ENCODE measurements at places on chromosomes 3 and 15. TPM values are rescaled to one million over a fixed set of nuclear protein-coding genes. Genes with fewer than 3 reads are reported as not detected.

The A4GNT gene
- total RNA-seq = not detected

The C3orf49 gene
- not detected for total RNA-seq

The EIF4A2 gene
- total RNA-seq = 379 TPM

The FANCI gene
- 4.3 TPM for total RNA-seq

The STARD9 gene
- total RNA-seq = 15.5 TPM

The KCNMB2 gene
- total RNA-seq = not detected

The DVL3 gene
- total RNA-seq = 117 TPM

The COLQ gene
- total RNA-seq = 0.57 TPM

The TMCO5A gene
- not detected for total RNA-seq

The GYG1 gene
- total RNA-seq = 133 TPM

The IGDCC3 gene
- not detected for total RNA-seq

The SLC15A2 gene
- 0.94 TPM for total RNA-seq

The NR2E3 gene
- not detected for total RNA-seq

The POLQ gene
- total RNA-seq = 0.13 TPM

The SEMA3G gene
- 6.7 TPM for total RNA-seq

The SLC2A2 gene
- not detected for total RNA-seq

The CD80 gene
- total RNA-seq = 0.58 TPM

The TGM4 gene
- total RNA-seq = not detected

The CLDN18 gene
- not detected for total RNA-seq

The CHRNA7 gene
- 0.45 TPM for total RNA-seq

The FURIN gene
- total RNA-seq = 75.4 TPM

The INAFM2 gene
- 27.3 TPM for total RNA-seq

The LMOD3 gene
- total RNA-seq = 0.99 TPM

The SNX22 gene
- total RNA-seq = 0.13 TPM

The ROBO1 gene
- total RNA-seq = 15.3 TPM
